T-helper 17 cell (primary cell): ENCODE measurements at places on chromosomes 7 and 10. TPM values are rescaled to one million over a fixed set of nuclear protein-coding genes. Genes with fewer than 3 reads are reported as not detected.

Gene EPDR1
- total RNA-seq = not detected

Gene TUBAL3
- not detected for total RNA-seq

Gene RASSF4
- 1.5 TPM for total RNA-seq

Gene EN2
- total RNA-seq = not detected

Gene ANKRD2
- total RNA-seq = not detected

Gene SLC26A3
- not detected for total RNA-seq

Gene CRYGN
- total RNA-seq = 0.99 TPM

Gene UPK3B
- 1.8 TPM for total RNA-seq

GRCh38 chr7:46714904-46715303 is 793.8 kb upstream of the IGFBP3 start:
- no peak for DNase-seq

DNA sequence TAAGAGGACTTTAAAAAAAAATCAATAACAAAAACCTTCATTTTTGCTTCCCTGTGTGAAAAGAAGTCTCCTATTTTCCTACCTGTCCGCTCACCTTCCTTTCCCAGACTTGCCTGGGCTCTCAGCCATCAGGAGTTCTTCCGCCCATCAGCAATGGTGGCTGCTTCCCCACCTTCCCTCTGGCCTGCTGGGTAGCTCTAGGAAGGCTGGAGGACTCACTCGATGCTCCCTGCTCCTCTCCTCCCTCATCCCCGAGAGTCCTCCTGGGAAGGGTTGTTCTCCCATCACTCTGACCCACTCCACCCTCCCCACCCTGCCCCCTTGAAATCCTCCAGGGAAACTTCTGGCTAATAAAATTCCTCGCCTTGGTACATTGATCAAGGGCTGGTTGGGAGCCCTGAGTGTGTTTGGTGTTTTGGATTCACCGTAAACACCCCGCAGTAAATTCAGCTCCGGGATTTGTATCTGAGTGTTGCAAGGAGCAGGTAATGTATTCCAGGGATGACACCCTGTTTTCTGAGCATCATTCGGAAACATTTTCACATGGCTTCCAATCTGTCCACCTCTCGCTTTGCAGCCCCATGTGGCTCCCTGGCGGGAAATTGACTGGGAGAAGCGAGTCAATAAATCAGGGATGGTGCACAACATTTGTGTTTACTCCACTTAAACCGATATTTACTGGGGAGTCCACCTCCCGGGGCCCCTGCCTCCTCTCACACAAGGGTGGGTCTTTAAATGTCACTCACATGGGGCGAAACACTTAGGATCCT is 126.4 kb upstream of the SDK1 start:
- no peak for DNase-seq

- no peak for DNase-seq
Measured at GRCh38 chr7:44184873-44185446, 4.3 kb downstream of the GCK start.

- no peak for DNase-seq
Measured at GRCh38 chr7:73841689-73842066, 638 bp downstream of the METTL27 start.

- no peak for DNase-seq
Measured at GRCh38 chr10:96453856-96454583, 59.7 kb downstream of the TLL2 start.

- DNase-seq = no peak
Measured at GRCh38 chr10:69418052-69418752, 1.5 kb upstream of the TACR2 start.

DNA sequence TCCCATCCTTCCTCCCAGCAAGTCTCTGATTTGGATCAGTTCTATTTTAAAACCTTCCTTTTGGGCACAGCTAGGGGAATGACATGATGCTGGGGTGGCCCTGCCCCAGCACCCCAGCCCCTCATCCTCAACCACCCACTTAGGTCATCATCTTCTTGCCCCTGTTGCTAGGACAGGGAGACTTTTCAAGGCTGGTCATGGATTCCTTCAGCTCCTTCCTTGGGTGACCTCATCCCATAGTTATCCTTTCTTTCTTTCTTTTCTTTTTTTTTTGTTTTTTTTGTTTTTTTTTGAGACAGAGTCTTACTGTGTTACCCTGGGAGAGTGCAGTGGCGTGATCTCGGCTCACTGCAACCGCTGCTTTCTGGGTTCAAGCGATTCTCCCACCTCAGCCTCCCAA is 127.2 kb downstream of the WDFY4 start:
- DNase-seq = no peak

- DNase-seq = no peak
Measured at GRCh38 chr10:5064656-5065055, 29.6 kb upstream of the AKR1C3 start.

GRCh38 chr10:120783098-120783497 is 68.1 kb upstream of the WDR11 start:
- DNase-seq = no peak

GRCh38 chr10:101146392-101147251 is 15.5 kb downstream of the TLX1 start:
- DNase-seq = no peak

DNA sequence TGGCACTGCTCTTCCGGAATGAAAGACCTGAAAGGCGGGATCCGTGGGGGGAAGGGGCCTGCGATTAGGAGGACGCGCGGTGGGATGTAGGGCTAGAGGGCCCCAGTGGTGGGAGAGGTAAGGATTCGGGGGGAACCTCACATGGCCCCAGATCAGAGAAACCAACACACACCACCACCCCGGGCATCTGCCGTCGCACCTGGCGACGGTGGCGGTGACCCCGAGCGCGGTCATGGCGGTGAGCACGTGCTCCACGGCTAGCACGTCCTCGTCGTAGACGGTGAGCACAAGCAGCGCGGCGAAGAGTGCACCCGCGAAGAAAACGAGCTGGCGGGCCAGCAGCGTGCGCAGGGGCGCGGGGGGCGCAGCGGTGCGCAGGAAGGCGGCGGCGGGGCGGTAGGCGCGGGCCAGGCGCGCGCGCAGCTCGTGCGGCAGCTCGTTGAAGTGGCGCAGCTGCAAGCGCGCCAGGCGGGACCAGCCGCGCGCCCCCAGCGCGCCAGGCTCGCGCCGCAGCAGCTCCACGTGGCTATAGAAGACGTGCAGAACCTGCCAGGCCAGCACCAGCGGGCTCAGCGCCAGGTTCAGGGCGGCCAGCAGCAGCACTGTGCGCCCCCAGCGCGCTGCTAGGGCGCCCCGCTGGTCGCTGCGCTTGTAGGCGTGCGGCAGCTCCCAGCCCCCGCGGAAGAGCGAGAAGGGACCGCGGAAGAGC is 5.7 kb downstream of the ATG9B start:
- DNase-seq = peak; percentile 37

DNA sequence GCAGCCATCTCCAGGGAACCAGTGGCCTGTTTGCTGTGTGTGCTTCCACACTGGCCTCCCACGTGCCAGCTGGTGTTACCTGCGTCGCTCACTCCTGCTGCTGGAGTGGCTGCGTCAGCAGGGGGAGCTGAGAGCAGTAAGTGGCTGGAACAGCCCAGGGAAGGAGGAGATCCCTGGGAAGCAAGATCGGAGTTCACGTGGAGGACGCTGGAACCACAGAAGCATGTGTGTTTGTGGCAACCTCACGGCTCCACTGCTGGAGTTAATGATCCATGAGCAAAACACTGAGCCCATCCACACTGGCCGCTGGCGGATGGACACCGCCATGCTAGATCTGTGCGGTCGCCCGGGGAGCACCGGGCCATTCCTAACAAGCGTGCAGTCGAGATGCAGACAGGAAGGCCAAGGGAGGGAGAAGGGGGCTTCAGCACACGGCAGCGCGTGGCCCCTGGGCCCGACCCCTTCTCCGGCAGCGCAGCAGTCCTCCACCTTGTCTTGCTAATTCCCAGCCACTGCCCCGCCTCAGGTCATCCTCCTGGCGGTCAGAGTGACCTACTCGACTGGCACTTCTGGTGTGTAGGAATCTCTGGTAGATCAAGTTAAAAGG is 68.5 kb upstream of the EEPD1 start:
- DNase-seq = no peak

DNA sequence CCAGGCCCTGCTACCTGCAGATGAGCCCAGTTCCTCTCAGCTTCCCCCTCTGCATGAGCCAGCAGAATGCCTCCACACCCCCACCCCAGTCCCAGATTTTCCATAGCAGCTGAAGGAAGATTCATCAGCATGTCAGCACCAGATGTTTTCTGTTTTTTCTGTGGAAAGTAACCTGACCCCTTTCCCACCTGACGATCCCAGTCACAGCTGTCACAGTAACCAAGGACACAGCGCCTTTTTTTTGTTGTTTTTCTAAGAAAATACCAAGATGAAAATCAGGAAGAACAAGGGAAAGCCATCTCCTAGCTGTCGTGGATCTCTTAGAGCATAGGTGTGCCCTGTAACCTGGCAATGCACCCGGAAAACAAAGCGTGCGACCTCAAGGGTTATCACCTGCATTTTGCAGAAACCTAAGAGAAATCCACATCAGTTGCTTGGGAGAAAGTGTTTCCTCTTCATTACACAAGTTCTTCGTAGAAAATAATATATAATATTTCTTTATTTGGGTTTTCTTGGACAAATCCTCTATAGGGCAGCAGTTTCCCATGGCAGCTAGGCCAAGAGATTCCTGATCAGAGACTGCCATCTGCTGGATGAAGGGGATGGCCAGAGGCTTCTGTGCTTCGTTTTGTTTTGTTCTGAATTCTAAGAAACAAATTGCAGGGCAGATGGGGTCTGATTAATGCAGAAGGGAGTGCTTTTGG is 401.9 kb downstream of the TNS3 start:
- DNase-seq = no peak

DNA sequence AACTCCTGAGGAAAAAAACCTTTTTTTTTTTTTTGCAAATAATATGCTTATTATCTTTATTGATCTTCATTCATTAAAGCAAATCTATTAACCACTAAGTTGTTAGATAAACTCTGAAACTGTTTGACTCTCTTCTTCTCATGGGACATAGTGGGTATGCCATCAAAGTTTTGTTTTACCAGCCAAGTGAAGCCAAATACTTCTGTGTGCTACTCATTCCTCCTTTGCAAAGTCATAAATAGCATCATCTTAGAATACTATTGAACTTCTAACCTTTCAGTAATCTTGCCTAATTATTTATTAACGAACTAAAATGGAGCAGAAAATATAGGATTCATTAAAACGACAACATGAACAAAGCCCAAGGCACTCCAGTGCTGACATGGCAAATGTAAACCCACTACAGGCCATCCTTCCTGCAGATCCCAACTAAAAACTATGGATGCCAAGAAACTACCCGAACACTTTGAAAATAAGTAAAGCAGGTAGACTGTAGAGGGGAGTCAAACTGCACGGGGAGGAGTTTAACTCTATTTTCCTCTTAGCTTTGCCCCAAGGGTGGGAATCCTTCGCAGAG is 61.2 kb upstream of the ODAD2 start:
- no peak for DNase-seq

DNA sequence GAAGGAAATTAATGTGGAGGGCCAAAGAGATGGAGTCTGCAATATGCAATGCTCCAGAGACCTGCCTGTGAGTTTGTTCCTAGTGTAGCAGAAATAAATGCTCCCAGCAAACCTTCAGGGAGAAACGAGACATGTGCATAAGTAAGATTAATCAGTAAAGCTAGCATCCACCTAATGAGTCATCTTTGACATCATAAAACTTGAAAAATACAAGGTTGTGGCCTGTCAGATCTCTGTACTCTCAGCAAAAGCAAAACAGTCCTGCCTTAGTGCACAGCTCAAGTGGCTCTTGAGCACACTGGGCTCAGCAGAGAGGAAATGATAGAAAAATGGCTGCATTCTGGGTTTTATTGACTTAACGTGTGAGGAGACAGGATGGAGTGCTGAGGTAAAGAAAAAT is 32.5 kb upstream of the ERCC6 start:
- no peak for DNase-seq

DNA sequence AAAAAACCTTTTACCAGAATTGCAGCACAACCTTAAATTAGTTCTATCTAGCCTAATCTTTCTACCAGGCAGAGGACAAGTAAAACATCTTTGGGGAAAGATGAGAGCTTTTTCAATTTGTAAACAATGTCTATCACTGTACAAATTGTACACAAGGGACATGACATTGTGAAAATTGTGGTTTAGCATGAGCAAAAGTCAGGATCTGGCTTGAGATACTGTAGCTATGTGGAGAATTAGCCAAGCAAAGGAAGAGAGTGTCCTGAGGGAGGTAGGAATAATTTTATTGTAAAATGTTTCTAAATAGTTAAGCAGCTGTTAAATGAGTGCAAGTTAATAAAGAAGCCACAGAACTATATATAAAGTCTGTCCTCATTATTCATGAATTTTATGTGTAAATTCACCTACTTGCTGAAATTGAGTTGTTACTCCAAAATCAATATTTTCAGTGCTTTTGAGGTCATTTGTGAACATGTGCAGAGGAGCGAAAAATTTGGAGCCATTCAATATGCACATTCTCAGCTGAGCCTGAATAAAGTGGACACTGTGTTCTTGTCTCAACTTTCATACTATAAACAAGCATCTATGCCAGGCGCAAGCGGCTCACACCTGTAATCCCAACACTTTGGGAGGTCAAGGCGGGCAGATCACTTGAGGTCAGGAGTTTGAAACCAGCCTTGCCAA is 42.8 kb upstream of the POM121L12 start:
- DNase-seq = no peak

- DNase-seq = no peak
Measured at GRCh38 chr7:16637379-16637778, 8.2 kb downstream of the ANKMY2 start.

- DNase-seq = no peak
Measured at GRCh38 chr10:35331894-35332640, 4.2 kb upstream of the CCNY start.

- DNase-seq = no peak
Measured at GRCh38 chr7:16776053-16776452, 22.5 kb downstream of the TSPAN13 start.

DNA sequence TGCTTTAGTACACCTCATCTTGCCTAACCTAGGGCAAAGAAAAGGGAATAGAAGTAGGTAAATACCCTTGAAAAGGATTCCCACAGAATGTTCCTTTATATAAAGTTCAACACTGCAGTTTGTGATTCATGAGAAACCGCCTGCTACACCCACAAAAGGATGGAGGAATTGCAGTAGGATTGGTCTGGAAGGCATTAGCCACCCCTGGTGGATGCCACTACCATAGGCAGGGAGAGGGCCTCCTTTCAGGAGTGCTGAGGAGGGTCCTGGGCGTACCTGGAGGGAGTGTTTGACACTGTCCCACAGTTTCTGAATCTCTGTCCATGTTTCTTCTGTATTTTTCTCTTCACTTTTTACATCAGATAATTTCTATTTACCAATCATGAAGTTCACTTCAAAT is 221.8 kb upstream of the TMEM72 start:
- no peak for DNase-seq

DNA sequence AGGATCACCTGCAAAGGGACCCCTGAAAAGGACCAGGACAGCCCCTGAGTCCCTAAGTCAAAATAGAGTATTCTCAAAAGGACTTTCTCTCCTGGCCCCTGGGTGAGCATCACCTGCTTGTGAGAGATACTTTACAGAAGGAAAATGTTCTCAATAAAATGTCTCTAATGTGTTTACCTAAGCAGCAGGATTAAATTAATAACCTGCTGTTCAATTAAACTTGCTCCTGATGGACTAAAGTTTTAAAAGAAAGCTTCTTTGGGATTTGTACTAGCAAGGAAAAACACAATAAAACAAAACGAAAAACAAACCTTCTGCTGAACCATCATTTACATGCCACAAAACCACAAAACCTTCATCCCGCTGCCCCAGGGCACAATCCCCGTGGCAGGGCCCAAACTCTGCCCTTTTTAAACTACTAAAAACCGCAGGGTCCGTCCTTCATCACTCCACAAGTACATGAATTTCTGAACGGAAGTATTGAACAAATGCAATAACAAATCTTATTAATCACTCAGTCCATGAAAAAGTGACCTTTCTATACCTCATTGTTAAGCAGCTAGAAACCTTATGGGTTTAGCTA is 197.7 kb downstream of the TCERG1L start:
- no peak for DNase-seq
